ENCODE measurements at places on chromosomes 5 and 9.
A peak's percentile ranks its signal among the peaks of the same experiment; 100 is the strongest.

DNA sequence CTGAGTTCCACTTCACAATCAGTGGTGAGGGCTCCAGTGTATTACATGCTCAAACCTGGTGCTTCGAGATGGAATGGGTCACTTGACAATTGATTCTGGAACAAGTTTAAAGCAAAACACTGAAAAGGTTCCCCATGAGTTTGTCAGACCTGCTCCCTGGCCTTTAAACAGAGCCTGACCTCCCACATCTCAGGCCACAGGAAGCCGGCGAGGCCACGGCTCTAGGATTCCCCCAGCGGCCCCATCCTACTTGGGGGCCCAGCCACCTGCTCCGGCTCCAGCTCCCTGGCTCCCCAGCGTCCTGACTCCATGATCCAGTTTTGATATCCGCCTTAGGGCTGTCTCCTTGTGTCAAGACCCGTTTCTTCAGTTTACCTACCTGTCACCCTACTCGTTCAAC, 62.0 kb downstream of the TTLL11 start:
- DNase-seq: no peak

- DNase-seq: no peak
These were observed 449.4 kb downstream of the CDH18 start for GRCh38 chr5:19538607-19539006.

GRCh38 chr5:122341087-122341486, 29.1 kb downstream of the SNCAIP start:
- no peak for DNase-seq

GRCh38 chr5:72849546-72849945, 33.1 kb downstream of the TNPO1 start:
- DNase-seq: no peak

- DNase-seq: no peak
These were observed 68.1 kb downstream of the FBN2 start for GRCh38 chr5:128469912-128470311.

DNA sequence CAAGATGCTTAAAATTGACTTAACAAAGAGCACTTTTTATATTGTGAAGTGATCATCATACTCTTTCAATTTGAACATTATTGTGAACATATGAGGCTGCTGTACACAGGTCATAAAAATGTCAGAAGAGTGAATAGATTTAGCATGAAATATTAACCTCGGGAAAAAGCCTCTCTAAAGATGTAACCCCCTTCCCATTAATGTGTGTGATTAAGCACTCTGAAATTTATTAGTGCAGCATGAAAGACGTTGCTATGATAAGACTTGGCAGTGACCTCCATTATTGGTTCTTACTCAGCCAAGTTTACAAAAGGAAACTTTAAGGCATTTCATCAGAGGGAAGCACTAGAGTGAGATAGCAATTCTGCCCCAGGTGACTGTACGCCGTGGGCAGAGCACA, 326.5 kb downstream of the NTRK2 start:
- no peak for DNase-seq

- DNase-seq: peak; percentile 81
These were observed 171.2 kb downstream of the DOCK8 start for GRCh38 chr9:385818-386398.

GRCh38 chr9:88826181-88826580, 165.1 kb upstream of the S1PR3 start:
- no peak for DNase-seq

GRCh38 chr5:148864113-148864841, 37.9 kb downstream of the ADRB2 start:
- no peak for DNase-seq

DNA sequence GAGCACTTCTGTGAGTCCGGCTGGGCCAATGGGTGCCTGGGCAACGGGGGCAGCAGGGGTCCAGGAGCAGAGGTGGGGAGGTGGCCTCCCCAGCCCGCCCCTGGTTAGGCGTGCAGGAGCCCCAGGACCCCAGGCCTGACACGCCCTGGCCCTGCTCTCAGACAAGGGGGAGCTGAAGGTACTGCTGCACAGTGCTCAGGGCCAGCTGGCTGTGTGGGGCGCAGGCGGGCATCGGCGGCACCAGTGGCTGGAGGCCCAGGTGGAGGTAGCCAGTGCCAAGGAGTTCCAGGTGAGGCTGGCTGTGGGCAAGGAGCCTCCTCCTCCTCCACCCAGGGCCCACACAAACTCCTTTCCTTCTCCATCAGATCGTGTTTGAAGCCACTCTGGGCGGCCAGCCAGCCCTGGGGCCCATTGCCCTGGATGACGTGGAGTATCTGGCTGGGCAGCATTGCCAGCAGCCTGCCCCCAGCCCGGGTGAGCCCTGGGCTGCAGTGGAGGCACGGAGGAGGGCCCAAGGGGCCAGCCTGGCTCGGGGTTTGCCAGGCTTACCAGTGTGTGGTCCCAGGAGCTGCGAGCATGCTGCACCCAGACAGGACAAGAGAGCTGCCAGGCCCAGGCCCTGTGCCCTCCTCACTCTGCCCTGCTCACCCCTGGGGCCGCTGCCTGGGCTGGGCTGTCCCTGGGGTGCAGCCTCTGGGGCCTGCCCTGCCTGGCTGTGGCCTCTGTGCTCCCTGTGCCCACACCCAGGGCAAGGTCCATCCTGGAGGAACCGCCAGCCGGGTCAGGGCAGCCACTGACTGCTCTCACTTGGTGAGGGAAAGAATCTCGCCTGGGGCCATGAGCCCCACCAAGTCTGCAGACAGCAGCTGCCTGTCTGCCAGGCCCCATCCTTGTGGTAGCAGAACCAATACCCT, 7.0 kb downstream of the MAMDC4 start:
- DNase-seq: no peak

GRCh38 chr9:21687351-21687750, 115.1 kb upstream of the MTAP start:
- no peak for DNase-seq

DNA sequence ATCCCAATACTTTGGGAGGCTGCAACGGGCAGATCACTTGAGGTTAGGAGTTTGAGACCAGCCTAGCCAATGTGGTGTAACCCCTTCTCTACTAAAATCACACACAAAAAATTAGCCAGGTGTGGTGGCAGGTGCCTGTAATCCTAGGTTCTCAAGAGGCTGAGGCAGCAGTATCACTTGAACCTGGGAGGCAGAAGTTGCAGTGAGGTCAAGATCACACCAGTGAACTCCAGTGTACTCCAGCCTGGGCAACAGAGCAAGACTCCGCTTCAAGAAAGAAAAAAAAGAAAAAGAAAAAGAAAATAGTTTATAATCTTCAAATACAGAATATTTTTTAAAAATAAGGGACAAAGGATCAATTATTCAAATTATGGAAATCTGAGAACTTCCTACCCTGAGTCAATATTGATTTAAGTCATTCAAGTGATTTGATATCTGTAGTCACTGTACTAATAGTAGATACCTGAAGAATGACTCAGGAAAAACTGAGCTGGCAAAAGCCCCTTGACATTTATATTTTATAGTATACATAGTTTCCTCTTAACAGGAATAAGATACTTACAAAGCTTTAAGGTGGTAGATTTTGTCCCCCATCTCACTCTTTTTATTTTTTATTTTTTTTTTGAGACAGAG, 61.8 kb downstream of the PTBP3 start:
- DNase-seq: no peak

Data from NCI-H1694 treated with DMSO at 0.1 percent for 48 hours (cell line).